ENCODE measurements at places on chromosomes 2 and 18.
A peak's percentile ranks its signal among the peaks of the same experiment; 100 is the strongest.

DNA sequence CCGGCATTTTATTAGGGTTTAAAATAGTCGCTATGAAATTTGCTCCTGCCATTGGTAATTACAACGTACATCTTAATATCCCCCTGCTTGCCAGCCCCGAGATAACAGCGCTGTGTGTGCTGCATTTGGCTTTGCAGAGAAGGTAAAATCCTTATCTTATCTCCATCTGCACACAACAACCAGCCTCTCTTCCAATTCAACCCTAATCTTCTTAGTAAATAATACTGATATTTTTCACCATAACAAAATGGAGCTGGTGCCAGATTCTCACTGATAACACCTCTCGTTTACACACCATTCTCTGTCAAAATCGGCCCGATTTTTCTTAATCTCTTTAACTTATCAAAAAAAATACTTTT lies 61.4 kb upstream of the SIX3 start:
- no peak for DNase-seq

- no peak for DNase-seq
Measured at GRCh38 chr18:22204996-22205395, 35.6 kb downstream of the GATA6 start.

DNA sequence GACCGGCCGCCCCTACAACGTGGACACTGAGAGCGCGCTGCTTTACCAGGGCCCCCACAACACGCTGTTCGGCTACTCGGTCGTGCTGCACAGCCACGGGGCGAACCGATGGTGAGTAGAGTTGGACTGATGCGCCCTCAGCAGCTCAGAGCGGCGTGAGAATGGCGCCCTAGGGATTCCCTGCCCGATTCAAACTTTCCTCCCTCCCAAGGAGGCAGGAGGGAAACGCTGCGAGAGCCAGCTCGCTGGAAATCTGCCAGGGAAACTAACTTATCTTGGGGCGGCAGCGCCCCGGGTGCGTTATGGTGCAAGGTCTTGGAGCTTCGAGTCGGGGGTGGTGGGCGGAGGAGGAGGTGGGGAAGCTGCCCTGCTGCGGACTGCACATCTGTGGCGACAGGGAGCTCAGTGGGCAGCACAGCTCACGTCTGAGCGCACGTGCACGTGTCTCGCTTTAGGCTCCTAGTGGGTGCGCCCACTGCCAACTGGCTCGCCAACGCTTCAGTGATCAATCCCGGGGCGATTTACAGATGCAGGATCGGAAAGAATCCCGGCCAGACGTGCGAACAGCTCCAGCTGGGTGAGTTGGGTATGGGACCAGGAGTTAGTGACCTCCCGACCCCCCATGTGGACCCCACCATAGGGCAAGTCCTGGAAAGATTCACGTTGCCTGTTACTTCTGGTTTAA lies 697 bp downstream of the ITGA4 start:
- DNase-seq, result peak; percentile 28

GRCh38 chr2:218145124-218145523 lies 19.3 kb downstream of the CXCR2 start:
- no peak for DNase-seq

- DNase-seq, result no peak
Measured at GRCh38 chr2:97707362-97708047, 5.9 kb upstream of the ZAP70 start.

- DNase-seq, result no peak
Measured at GRCh38 chr18:45611943-45612342, 3.3 kb upstream of the SLC14A2 start.

- DNase-seq, result no peak
Measured at GRCh38 chr2:165499131-165499530, 29.6 kb downstream of the CSRNP3 start.

- no peak for DNase-seq
Measured at GRCh38 chr2:134220344-134220974, 33.4 kb upstream of the MGAT5 start.

DNA sequence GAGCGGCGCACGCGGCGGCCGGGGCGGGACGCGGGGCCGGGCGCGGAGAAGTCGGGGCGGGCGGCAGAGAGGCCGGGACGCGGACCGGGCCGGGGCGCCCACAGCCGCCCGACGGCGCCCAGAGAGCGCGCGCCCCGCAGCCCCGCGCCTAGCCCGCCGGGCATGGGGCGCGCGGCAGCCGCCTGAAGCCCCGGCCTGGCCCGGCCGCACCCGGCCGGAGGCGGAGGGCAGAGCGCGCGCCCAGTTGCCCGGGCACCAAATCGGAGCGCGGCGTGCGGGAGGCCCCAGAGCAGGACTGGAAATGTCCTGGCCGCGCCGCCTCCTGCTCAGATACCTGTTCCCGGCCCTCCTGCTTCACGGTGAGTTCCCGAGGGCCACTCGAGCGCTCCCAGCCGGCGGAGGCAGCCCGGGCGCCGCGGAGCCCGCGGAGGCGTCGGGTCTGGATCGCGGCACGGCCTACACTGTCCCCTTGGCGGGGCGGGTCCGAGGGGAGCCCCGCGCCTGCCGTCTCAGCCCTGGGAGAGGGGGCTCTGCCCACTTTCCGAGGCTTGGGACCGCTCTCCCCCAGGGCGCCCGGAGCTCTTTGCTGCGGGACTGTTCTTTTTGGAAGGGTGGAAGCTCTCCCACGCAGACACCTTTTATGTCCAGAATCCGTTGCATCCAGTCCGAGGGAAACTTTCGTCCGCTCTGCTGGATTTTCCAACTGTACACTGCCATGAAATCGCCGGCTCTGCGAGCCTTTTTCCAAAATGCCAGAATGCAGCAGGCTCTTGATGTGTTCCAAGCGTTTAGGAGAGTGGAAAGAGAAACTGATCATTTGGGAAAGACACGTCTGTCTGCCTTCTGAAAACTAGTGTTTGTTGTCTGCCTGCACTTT lies 484 bp downstream of the APCDD1 start:
- DNase-seq, result no peak

- DNase-seq, result no peak
Measured at GRCh38 chr18:7808992-7809391, 241.9 kb downstream of the PTPRM start.

GRCh38 chr2:173513107-173513727 lies 158.5 kb downstream of the CDCA7 start:
- no peak for DNase-seq

Data from stimulated activated CD4-positive, alpha-beta T cell treated with anti-CD3 and anti-CD28 coated beads, TNF-alpha, amount 100 ng/mL, for 4 hours (primary cell).